NCI-H2029 treated with DMSO at 0.1 percent for 48 hours (cell line): ENCODE measurements at places on chromosomes 2 and 18.

GRCh38 chr18:12315490-12315889 is 7.4 kb downstream of the TUBB6 start:
- DNase-seq: no peak

- no peak for DNase-seq
These were observed 25.5 kb upstream of the ITGA4 start for GRCh38 chr2:181431674-181432073.

DNA sequence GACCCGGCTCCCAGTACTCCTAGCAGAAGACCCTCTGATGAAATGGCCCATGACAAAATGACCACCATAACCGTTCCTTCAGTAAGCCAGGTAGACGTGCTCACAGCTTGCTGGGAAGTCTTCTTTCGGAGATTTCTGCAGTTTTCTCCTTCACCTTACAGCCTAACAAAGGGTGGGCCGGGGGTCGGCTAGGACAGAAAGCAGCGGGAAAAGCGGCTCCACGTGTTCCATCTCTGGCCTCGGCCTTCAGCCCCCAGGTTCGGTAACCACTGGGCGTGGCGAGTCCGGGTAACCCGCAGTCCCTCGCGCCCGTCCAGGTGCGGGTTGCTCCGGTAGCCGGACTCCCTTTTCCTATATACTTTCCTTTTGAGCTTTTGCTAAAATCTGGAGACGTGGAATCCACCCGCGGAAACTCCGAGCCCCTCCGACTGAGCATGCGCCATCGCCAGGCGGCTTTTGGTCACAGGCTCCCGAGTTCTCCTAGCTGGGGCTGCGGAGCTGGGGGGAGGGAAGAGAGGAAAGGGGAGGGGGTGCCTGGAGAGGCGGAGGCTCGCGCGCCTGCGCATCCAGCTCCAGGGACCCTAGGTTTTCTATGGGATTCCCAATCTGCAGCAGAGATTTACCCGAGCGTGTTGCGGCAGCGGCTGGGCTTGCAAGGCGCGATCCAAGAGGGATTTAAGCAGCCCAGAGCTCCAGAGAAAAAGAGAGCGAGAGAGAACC is at the start of gene VSNL1:
TSS of gene VSNL1 (plus strand) at position 604 of the 720 bp plus-strand sequence. CDS start 51,379 bp downstream, outside the sequence.
- no peak for DNase-seq

- no peak for DNase-seq
These were observed 539.4 kb upstream of the TNP1 start for GRCh38 chr2:217399291-217399690.

DNA sequence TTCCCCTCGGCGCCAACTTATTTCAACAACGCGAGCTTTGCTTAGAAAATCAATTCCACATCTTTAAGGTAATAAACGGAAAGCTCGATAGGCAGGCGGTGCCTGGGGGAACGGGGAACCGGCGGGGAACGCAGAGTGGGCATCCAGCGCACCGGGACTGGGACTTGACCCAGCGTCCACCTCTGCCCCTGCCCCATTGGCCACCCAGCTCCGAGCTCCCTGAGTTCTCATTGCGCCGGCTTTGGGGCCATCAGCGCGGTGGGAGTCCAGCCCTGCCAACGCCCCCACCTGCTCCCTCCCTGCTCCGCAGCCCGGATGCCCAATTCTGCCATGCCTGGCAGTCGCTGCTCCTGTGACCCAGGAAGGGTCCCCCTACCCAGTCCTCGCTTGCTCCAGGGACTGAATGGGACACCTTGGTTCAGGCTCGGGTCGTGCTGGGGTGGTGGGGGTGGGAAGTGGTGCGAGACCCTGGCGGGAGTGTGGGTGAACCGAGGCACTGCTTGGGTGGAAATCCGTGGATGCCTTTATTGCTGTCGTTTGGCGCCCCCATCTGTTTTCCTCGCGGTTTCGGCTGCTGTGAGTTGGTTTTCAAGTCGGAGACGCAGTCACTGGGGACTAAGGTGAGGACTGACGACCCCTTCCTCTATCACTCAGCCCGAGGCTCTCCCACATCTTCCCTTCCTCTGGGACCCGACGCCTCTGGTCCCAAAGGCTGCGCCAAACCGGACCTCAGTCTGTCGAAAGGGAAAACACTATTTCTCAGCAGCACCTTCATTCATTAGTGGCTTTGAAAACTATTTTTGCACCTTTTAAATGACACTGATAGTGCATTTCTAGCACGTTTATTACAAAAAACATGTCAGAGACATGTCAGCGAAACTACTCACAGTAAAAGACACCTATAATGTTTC is 2.4 kb upstream of the EVX2 start:
- DNase-seq: no peak

GRCh38 chr2:232367591-232368233 is 10.8 kb upstream of the ALPP start:
- DNase-seq: no peak
